ENCODE measurements at places on chromosomes 13 and 19.

- DNase-seq: no peak
- no peak overlapping the region for H3K27ac ChIP-seq
- H3K36me3 ChIP-seq: peaks cover 62% of the 10 kb centered on the region
- no peaks in the 10 kb centered on the region for H3K27me3 ChIP-seq
- H3K4me3 ChIP-seq: no peak overlapping the region
These were observed 7.1 kb downstream of the TLE5 start for GRCh38 chr19:3054972-3055740.

DNA sequence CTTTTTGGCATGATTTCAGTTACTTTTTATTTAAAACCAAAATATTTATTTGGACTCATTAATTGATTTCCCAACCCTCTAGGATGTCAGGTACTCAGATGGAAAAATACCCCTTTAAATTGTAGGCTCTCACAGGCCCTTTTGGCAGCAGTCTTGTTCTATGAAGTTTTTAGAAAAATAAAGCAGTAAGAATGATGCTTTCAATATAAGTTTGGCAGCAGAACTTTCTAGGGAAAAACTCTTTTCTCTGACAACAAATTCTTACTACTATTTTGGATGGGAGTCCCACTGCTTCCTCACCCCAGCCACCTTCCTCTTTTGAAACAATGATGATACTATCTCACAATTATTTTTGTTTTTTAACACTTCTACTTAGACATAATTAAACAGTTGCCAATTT, 581.6 kb upstream of the SGCG start:
- no peaks in the 10 kb centered on the region for H3K36me3 ChIP-seq
- H3K27ac ChIP-seq: no peak overlapping the region
- no peaks in the 10 kb centered on the region for H3K27me3 ChIP-seq
- H3K4me3 ChIP-seq: no peak overlapping the region

DNA sequence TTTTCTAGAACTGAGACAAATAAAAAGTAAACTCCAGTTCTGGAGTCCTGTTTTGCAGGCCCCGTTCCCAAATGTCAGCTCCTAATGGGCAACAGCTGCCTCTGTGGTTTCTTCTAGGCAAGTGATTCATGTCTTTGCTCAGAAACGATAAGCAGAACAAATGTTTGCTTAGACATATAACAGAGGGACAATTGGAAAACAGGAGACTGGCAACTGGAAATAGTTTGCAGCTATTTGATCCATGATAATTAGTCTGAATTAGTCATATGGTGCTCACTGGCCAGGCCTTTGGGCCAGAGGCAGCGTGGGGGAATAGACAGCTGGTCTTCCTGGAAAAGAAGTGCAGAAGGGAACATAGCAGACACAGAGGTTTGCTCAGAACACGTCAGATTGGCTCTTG, 29.2 kb upstream of the TSHZ3 start:
- H3K27ac ChIP-seq: no peak overlapping the region
- H3K27me3 ChIP-seq: no peaks in the 10 kb centered on the region
- DNase-seq: no peak
- H3K4me1 ChIP-seq: no peaks in the 10 kb centered on the region

- H3K4me3 ChIP-seq: no peak overlapping the region
- DNase-seq: no peak
- peaks cover 81% of the 10 kb centered on the region for H3K36me3 ChIP-seq
- peak overlapping the region; percentile 79 for H3K27ac ChIP-seq
- H3K4me1 ChIP-seq: peaks cover 16% of the 10 kb centered on the region
These were observed 8.7 kb downstream of the GPX4 start for GRCh38 chr19:1112268-1113029.

DNA sequence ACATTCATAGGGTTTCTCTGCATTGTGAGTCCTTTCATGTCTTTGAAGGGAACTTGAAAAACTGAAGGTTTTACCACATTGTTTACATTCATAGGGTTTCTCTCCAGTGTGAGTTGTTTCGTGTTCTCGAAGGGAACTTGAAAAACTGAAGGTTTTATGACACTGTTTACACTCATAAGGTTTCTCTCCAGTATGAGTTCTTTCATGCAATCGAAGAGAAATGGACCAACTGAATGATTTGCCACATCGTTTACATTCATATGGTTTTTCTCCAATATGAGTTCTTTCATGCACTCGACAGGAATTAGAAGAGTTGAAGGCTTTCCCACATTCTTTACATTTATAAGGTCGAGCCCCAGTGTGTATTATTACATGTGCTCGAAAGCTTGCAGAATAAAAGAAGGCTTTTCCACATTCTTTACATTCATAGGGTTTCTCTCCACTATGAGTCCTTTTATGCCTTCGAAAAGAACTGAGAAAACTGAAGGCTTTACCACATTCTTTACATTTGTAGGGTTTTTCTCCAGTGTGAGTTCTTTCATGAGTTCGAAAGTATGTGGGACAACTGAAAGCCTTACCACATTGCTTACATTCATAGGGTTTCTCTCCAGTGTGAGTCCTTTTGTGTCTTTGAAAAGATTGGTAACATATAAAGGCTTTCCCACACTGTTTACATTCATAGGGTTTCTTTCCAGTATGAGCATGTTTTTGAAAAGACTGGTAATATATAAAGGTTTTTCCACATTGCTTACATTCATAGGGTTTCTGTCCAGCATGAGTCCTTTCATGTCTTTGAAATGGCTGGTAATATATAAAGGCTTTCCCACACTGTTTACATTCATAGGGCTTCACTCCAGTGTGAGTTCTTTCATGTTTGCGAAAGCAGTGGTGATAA, 20.7 kb downstream of the ZNF14 start:
- H3K4me1 ChIP-seq: no peaks in the 10 kb centered on the region
- no peaks in the 10 kb centered on the region for H3K27me3 ChIP-seq
- no peak overlapping the region for H3K4me3 ChIP-seq

GRCh38 chr19:19627621-19628500, at the start of gene LPAR2:
Gene LPAR2, minus strand, starts transcription at chr19:19628220. Its CDS starts 945 bp downstream, at chr19:19627275.
- H3K27me3 ChIP-seq: peaks cover 10% of the 10 kb centered on the region
- H3K27ac ChIP-seq: no peak within 1 kb of the TSS
- no peaks in the 10 kb centered on the region for H3K36me3 ChIP-seq
- H3K4me1 ChIP-seq: peaks cover 6% of the 10 kb centered on the region

- no peak for DNase-seq
- H3K4me1 ChIP-seq: peaks cover 31% of the 10 kb centered on the region
- peak overlapping the region; percentile 95 for H3K27ac ChIP-seq
- H3K27me3 ChIP-seq: no peaks in the 10 kb centered on the region
- H3K36me3 ChIP-seq: peaks cover 49% of the 10 kb centered on the region
- H3K4me3 ChIP-seq: no peak overlapping the region
These were observed 3.0 kb downstream of the GADD45GIP1 start for GRCh38 chr19:12953799-12954611.

- no peak overlapping the region for H3K4me3 ChIP-seq
- H3K27me3 ChIP-seq: no peaks in the 10 kb centered on the region
- H3K36me3 ChIP-seq: no peaks in the 10 kb centered on the region
- no peak overlapping the region for H3K27ac ChIP-seq
These were observed 69.1 kb upstream of the SLC7A1 start for GRCh38 chr13:29664591-29664990.

GRCh38 chr13:20843166-20843565, 59.4 kb downstream of the XPO4 start:
- no peak overlapping the region for H3K4me3 ChIP-seq
- no peaks in the 10 kb centered on the region for H3K27me3 ChIP-seq
- H3K27ac ChIP-seq: no peak overlapping the region
- H3K4me1 ChIP-seq: no peaks in the 10 kb centered on the region
- DNase-seq: no peak
- H3K36me3 ChIP-seq: peaks cover 15% of the 10 kb centered on the region

GRCh38 chr13:112861876-112862615, 107.0 kb upstream of the MCF2L start:
- no peaks in the 10 kb centered on the region for H3K4me1 ChIP-seq
- no peak overlapping the region for H3K4me3 ChIP-seq
- H3K27me3 ChIP-seq: no peaks in the 10 kb centered on the region
- DNase-seq: no peak
- no peak overlapping the region for H3K27ac ChIP-seq
- no peaks in the 10 kb centered on the region for H3K36me3 ChIP-seq

DNA sequence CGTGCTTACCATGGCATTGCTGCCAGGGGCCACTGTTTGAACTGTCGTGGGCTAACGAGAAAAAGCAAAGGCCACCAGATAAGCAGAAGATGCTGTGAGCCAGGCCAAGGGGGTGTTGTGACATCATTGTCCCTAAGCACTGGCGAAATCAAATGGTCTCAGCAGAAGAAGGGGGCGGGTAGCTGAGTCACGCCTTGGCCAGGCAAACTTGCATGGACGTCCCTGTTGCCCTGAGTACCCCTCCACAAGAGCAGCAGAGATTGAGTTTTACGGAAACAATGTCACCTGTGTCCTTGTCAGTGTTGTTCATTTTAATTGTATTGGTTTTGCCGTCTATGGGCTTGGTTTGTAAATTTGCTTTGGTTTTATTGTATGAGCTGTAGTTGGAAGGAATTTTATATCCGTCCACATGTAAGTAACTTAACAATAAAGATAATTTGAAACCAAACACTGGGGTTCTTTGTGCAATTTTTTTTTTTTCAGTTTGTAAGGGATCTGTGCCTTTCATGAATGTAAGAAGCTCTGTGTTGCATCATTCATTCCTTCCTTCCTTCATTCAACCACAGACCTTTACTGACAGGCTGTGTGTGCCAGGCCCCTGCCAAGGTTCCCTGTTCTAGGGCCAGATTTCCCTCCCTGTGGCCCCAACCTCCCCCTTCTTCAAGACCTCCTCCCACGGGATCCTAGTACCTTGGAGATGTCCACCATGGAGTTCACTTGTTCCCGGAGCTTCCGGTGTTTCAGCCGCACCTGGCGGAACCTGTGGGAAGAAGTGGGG, 12.3 kb downstream of the KCNN4 start:
- no peaks in the 10 kb centered on the region for H3K36me3 ChIP-seq
- DNase-seq: peak; percentile 80
- H3K4me1 ChIP-seq: peaks cover 6% of the 10 kb centered on the region
- H3K27ac ChIP-seq: no peak overlapping the region
- no peaks in the 10 kb centered on the region for H3K27me3 ChIP-seq

- no peaks in the 10 kb centered on the region for H3K36me3 ChIP-seq
- no peaks in the 10 kb centered on the region for H3K4me1 ChIP-seq
- no peak for DNase-seq
- no peak overlapping the region for H3K4me3 ChIP-seq
These were observed 816.8 kb upstream of the PCDH9 start for GRCh38 chr13:68046903-68047302.

- H3K36me3 ChIP-seq: no peaks in the 10 kb centered on the region
- H3K27me3 ChIP-seq: peaks cover under 1% of the 10 kb centered on the region
- peak; percentile 53 for DNase-seq
- no peak overlapping the region for H3K27ac ChIP-seq
- no peak overlapping the region for H3K4me3 ChIP-seq
- H3K4me1 ChIP-seq: no peaks in the 10 kb centered on the region
These were observed 68.3 kb upstream of the MCF2L start for GRCh38 chr13:112900691-112901091.

GRCh38 chr13:35552172-35552844, 75.8 kb upstream of the MAB21L1 start:
- H3K4me1 ChIP-seq: no peaks in the 10 kb centered on the region
- H3K36me3 ChIP-seq: no peaks in the 10 kb centered on the region
- no peak for DNase-seq
- H3K27me3 ChIP-seq: no peaks in the 10 kb centered on the region
- H3K27ac ChIP-seq: no peak overlapping the region
- no peak overlapping the region for H3K4me3 ChIP-seq

DNA sequence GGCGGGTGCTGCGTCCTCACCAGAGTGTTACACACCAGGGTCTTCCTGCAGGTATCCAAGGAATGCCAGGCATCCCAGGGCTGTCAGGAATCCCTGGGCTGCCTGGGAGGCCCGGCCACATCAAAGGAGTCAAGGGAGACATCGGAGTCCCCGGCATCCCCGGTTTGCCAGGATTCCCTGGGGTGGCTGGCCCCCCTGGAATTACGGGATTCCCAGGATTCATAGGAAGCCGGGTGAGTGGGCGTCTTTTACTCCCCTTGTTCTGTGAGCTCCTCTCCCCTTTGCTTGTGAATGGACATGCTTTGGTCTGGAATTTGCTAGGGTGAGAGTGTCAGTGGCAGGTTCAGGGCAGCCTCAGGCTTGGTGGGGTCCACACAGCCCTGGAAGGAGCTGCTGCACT, 75.9 kb downstream of the RAB20 start:
- H3K27ac ChIP-seq: no peak overlapping the region
- no peak overlapping the region for H3K4me3 ChIP-seq
- no peaks in the 10 kb centered on the region for H3K27me3 ChIP-seq
- H3K4me1 ChIP-seq: no peaks in the 10 kb centered on the region
- H3K36me3 ChIP-seq: peaks cover 81% of the 10 kb centered on the region

GRCh38 chr13:112997188-112998130, 28.4 kb downstream of the MCF2L start:
- no peak overlapping the region for H3K4me3 ChIP-seq
- no peak overlapping the region for H3K27ac ChIP-seq
- DNase-seq: no peak
- no peaks in the 10 kb centered on the region for H3K36me3 ChIP-seq

DNA sequence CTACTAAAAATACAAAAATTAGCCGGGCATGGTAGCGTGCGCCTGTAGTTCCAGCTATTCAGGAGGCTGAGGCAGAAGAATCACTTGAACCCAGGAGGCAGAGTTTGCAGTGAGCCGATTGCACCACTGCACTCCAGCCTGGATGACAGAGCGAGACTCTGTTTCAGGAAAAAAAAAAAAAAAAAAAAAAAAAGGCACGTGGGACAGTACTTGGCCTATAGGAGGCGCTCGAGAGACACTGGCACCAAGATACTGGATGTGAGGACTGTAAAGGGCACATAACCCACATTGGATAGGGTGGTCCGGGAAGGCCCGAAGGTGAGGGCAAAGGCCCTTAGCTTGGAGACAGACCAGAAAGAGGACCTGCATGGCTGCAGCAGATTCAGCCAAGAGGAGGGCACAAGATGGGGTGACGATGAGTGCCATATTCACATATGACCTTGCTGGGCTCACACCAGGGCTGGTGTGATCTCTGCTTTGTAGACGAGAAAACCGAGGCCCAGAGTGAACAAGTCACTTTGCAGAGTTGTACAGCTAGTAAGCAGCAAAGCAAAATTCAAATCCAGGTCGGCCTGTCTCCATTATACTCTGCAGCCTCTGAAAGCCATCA, 89.4 kb downstream of the DPF1 start:
- no peaks in the 10 kb centered on the region for H3K4me1 ChIP-seq
- H3K4me3 ChIP-seq: no peak overlapping the region
- DNase-seq: no peak

- H3K27me3 ChIP-seq: no peaks in the 10 kb centered on the region
- no peak overlapping the region for H3K27ac ChIP-seq
- H3K36me3 ChIP-seq: no peaks in the 10 kb centered on the region
- no peaks in the 10 kb centered on the region for H3K4me1 ChIP-seq
- H3K4me3 ChIP-seq: no peak overlapping the region
These were observed 184.4 kb downstream of the NALCN start for GRCh38 chr13:101231751-101232428.

DNA sequence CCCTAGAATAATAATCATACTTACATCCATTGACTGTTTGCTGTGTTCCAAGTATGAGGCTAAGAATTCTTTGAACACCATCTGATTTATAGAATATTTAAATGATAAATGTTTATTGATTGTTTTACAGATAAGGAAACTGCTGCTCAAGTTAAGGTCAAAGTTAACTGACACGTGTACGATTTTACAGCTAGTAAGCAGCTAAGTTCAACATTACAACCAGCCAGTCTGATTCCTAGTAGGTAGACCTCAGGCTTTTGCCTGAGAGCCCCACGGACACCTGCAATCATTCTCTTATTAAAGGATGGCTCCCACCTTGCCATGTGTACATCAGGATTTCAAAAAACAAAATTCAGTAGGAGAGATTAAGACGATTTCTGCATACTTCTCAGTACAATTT, 141.9 kb downstream of the SPRY2 start:
- no peak overlapping the region for H3K27ac ChIP-seq
- no peaks in the 10 kb centered on the region for H3K4me1 ChIP-seq
- no peak for DNase-seq
- H3K4me3 ChIP-seq: no peak overlapping the region
- no peaks in the 10 kb centered on the region for H3K36me3 ChIP-seq

- H3K36me3 ChIP-seq: no peaks in the 10 kb centered on the region
- no peaks in the 10 kb centered on the region for H3K4me1 ChIP-seq
- no peak overlapping the region for H3K27ac ChIP-seq
- no peak for DNase-seq
These were observed 47.0 kb upstream of the TCF3 start for GRCh38 chr19:1699386-1699785.

Measured in ascending aorta (tissue), 2 donors.